ENCODE measurements at places on chromosomes 5 and 9. TPM values are rescaled to one million over a fixed set of nuclear protein-coding genes. Genes with fewer than 3 reads are reported as not detected.

SLC36A3 gene
- not detected for total RNA-seq

TLX3 gene
- total RNA-seq: not detected

PCDHB8 gene
- 4.9 TPM for total RNA-seq

CRB2 gene
- 5.4 TPM for total RNA-seq

LECT2 gene
- total RNA-seq: not detected

TEK gene
- 6.1 TPM for total RNA-seq

FBLL1 gene
- 30.0 TPM for total RNA-seq

AGPAT2 gene
- 0.98 TPM for total RNA-seq

ADAMTS6 gene
- total RNA-seq: 8.6 TPM

PPP3R2 gene
- total RNA-seq: under 0.01 TPM

PCDHA13 gene
- total RNA-seq: 24.3 TPM

IFNA2 gene
- not detected for total RNA-seq

SPINK7 gene
- total RNA-seq: not detected

SLC1A1 gene
- total RNA-seq: 48.9 TPM

SLC34A1 gene
- not detected for total RNA-seq

FAM163B gene
- 18.9 TPM for total RNA-seq

NSUN2 gene
- total RNA-seq: 29.7 TPM

TMEM232 gene
- total RNA-seq: 11.8 TPM

SPATA31C1 gene
- not detected for total RNA-seq

MEGF10 gene
- 19.7 TPM for total RNA-seq

LOX gene
- 5.9 TPM for total RNA-seq

TSLP gene
- under 0.01 TPM for total RNA-seq

MTRR gene
- total RNA-seq: 24.6 TPM

CYSRT1 gene
- total RNA-seq: 0.25 TPM

CCDC152 gene
- 6.1 TPM for total RNA-seq

BTNL3 gene
- not detected for total RNA-seq

THBS4 gene
- 1.2 TPM for total RNA-seq

ADAMTSL2 gene
- total RNA-seq: 2.7 TPM

LCN10 gene
- total RNA-seq: not detected

GLE1 gene
- total RNA-seq: 17.5 TPM

CCDC192 gene
- 0.25 TPM for total RNA-seq

GABRB2 gene
- total RNA-seq: 65.2 TPM

GPR151 gene
- 0.25 TPM for total RNA-seq

MSX2 gene
- not detected for total RNA-seq

PRSS3 gene
- total RNA-seq: 0.25 TPM

ZFP37 gene
- total RNA-seq: 21.9 TPM

NR6A1 gene
- total RNA-seq: 1.2 TPM

N4BP3 gene
- total RNA-seq: 7.4 TPM

TAF1L gene
- 0.25 TPM for total RNA-seq

All from temporal lobe (tissue), 4 donors.